Panc1 (cell line): ENCODE measurements at places on chromosomes 6 and 20. TPM values are rescaled to one million over a fixed set of nuclear protein-coding genes. Genes with fewer than 3 reads are reported as not detected.

PRL gene
- not detected for total RNA-seq

DNA sequence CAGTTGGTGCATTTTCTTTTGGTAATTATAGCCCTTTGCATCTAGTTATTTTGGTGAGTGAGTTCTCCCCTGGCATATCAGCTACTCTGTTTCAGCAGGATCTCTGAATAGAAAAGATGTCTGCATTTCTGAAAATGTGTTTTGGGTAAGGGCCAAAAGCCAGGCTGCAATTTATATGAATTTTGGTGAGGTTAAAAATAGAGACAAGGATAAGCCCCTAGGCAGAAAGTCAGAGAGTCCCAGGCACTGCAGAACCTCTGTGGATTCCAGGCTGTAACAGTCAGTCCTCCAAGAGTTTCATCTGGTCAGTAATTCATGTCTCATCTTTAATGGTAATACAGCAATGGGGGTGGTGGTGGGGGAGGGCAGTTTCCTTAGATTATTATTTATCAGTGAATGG lies 53.0 kb downstream of the HDGFL1 start:
- no peak for DNase-seq

GRCh38 chr6:64000818-64001491 lies 365.4 kb downstream of the PHF3 start:
- DNase-seq: no peak

GRCh38 chr6:52691718-52692117 lies 20.8 kb downstream of the TMEM14A start:
- no peak for DNase-seq

GRCh38 chr20:33825340-33826269 lies 14.5 kb downstream of the CHMP4B start:
- no peak for DNase-seq

DNA sequence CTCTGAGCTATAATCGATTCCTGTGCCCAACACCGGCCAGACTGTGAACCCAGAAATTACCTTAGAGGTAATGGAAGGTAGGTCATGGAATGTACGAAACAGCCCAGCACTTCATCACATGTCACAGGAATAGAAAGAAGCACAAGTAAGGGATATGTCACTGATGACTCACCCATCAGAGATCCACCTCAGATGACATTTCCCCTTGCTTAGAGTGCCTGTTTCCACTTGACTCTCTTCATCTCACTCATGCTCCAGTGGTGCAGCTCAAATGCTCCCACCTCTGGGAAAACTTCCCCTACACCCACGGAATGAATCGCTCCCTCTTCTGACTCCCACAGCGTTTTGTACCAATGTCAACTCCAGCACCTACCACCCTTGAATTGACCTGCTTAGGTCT lies 381.6 kb upstream of the CNR1 start:
- DNase-seq: no peak
